Epithelial cell of proximal tubule (primary cell): ENCODE measurements at places on chromosomes 3 and 15.
A peak's percentile ranks its signal among the peaks of the same experiment; 100 is the strongest.

GRCh38 chr15:28919201-28919635 is 33.4 kb downstream of the APBA2 start:
- no peak for DNase-seq

DNA sequence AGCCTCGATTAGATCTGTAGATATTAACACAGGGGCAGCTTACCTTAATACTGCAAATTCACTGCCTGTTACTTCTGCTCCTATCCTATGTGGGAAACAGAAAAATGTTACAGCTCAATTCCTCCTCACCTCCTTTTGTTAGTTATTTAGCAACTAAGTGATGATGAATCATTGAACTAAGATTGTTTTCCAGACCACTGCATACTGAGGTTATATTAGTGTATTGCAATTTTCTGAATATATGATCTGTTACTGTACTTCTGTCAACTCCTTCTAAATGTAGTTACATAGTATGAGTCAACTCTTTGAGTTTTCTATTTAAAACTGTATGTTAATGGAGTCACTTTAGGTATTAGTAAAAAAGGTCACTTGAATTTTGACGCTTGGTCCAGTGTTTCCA is 331.5 kb upstream of the SLCO3A1 start:
- peak; percentile 42 for DNase-seq

DNA sequence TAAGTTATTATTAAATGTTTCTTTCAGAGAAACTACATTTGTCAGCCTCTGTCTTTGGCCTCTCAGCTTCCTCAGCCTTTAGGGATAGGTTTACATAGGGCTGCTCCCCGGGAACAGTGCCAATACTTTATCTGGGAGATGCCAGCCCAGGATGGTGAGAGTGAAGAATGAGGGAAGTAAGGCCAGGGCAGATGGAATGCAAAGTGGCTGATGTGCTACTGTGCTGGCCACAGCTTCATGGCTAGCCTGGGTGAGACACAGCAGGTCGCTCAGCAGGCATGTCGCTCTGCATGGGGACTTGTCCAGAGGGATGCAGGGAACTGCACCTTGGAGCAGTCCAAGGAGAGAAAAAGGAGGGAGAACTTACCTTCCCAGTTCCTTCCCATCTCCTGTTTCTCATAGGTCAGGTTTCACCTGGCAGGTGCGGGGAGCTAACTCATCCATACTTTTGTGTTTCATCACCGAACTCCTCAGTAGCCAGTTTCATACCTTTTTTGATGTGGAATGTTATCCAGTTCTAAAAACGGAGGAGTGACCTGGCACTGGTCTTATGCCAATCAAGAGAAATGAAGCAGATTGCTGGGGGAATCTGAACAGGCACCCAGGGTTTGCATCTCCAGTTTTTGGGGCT is 30.9 kb upstream of the C15orf39 start:
- no peak for DNase-seq

DNA sequence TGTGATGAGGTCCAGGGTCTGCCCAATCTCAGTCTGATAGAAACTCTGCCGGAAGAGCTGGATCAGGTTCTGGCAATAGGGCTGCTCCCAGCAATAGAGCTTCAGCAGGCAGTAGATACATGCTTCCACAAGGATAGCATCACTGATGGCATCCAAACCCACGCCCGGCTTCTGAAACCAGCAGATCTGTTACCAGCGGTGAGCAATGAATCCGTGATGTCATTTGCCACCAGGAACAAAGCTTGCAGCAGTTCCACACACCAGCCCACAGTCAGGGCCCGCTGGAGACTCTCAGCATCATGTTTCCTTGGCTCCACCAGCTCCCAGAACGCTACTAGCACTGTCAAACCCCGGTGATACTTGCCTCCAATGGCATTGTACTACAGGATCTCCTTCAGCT is 19.3 kb upstream of the TTBK2 start:
- no peak for DNase-seq

DNA sequence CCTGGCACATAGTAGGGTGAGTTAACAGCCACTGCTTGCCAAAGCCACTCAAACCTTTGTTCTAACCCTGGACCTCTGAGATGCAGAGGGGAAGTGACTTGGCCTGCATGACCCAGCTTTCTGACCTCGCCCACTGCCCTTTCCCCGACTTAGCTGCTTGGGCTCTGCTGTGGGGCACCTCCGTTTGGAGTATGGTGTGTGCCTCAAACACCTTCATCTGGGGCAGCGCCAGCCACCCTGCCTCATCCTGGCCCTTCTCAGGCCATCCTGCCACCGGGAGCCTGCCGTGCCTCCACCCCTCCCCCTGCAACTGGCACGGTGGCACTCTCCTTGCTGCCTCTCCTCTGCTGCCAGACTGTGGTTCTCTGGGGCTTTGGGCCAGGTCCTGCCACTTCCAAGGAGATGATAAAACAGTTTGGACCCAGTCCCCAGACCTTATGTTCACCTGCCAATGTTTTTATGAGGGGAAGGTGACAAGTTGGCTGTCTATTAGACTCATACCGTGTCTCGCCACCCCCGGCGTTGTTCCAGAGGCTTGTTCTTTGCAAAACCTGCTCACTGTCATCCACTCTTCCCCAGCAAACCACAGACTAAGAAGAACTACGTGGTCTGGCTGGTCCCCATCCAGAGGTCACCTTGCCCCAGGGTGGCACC is 32.2 kb downstream of the SLC6A6 start:
- DNase-seq = no peak

- no peak for DNase-seq
Measured at GRCh38 chr3:105422645-105423044, 55.9 kb downstream of the ALCAM start.

DNA sequence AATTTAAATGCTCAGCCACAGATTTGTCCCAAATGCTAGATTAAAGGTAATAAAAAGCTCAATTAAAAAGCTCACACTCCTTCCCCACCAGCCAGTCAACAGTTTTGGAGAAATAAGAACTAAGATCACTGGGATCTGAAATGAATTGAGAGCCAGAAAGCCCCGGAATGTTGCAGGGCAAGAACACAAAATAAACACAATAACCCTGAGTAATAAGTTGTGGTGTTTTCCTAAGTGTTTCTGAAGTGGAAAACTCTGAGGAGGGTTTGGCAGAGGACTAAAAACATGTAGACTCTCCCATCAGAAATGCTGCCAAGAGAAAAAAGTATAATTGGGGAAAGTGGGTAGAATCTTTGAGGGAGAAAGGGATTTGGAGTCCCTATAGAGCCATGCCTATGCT is 127.8 kb downstream of the ABI3BP start:
- no peak for DNase-seq
